ENCODE measurements at places on chromosomes 16 and 17.
A peak's percentile ranks its signal among the peaks of the same experiment; 100 is the strongest.

GRCh38 chr16:85940214-85940613 lies 41.3 kb downstream of the IRF8 start:
- DNase-seq = no peak

DNA sequence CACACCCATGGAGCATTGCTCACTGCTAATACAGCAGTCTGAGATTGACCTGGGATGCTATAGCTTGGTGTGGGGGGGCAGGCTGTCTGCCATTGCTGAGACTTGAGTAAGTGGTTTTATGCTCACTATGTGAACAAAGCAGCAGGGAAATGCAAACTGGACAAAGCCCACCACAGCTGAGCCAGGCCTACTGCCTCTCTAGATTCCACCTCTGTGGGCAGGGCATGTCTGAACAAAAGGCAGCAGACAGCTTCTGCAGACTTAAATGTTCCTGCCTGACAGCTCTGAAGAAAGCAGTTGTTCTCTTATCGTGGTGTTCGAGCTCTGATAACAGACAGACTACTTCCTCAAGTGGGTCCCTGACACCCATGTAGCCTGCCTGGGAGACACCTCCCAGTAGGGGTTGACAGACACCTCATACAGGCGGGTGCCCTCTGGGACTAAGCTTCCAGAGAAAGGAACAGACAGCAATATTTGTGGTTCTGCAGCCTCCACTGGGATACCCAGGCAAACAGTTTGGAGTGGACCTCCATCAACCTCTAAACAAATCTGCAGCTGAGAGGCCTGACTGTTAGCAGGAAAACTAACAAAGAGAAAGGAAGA lies 2204.8 kb downstream of the TP53TG3F start:
- DNase-seq = no peak

DNA sequence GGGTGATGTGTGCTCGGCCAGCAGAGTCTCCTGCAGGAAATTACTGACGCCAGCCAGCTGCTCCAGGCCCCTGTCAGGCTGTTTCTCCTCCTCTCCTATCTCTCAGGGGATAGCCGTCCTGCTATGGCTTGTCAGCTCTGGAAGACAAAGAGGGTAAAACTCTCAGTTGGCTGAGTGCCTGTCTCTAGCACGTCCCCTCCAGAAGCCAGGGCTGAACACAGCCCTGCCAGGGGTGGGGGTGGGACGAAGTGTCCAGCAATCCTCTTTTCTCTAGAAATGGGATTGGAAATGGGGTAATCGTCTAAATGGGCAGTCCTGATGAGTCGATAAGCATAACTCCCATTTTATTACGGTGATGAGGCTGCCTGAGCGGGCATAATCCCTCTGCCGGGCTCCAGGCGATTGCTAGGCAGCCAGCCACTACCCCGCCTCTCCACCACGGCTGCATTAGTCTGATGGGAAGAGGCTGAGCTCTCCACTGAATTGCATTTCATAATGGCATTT lies 89.1 kb upstream of the GNAO1 start:
- DNase-seq = no peak

DNA sequence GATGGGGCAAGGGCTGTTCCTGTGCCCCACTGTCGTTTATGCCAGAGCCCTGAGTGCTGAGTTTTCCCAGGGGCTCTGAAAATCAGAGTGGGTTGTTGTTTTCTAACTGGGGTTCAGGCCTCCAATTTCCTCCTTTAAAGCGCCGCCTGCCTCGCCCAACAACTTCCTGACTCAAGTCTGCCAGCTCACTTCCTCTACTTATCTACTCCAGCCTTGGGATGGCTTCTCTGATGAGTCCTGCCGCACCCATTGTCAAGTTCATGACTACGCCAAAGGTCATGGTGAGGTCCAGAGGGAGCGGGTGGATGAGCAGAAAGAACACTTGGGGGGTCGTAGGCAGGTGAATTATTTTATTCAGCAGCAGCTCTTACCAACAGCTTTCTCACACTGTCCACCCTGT lies 104.7 kb downstream of the UTP18 start:
- DNase-seq = no peak

DNA sequence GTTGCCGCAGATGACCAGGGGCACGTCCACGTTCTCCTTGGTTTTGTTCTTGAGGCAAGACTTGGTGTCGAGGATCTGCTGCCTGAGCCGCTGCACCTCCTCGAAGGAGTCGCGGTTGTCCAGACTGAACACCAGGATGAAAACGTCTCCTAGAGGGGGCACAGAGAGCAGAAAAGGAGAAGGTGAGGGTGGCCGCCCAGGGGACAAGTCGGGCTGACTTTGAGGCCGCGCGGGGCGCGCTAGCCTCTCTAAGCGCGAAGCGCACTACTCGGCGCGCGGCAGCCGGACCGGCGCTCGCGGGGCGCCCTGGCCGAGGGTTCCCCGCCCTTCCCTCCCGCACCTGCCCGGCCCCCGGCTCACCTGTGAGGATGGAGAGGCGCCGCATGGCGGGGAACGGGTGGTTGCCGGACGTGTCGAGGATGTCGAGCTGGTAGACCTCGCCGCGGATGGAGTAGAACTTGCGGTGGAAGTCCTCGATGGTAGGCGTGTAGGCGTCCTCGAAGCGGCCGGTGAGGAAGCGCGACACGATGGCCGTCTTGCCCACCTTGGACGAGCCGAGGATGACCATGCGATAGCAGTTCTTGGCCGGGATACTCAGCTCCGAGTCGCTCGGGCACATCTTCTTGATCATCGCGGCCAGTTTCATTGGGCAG lies 533 bp downstream of the RASD1 start:
- no peak for DNase-seq

GRCh38 chr17:61431594-61432311 lies 20.5 kb upstream of the TBX4 start:
- no peak for DNase-seq

- no peak for DNase-seq
These were observed 50.7 kb upstream of the SIAH1 start for GRCh38 chr16:48435906-48436305.

- DNase-seq = no peak
These were observed 111.7 kb upstream of the CDH5 start for GRCh38 chr16:66254751-66255150.

DNA sequence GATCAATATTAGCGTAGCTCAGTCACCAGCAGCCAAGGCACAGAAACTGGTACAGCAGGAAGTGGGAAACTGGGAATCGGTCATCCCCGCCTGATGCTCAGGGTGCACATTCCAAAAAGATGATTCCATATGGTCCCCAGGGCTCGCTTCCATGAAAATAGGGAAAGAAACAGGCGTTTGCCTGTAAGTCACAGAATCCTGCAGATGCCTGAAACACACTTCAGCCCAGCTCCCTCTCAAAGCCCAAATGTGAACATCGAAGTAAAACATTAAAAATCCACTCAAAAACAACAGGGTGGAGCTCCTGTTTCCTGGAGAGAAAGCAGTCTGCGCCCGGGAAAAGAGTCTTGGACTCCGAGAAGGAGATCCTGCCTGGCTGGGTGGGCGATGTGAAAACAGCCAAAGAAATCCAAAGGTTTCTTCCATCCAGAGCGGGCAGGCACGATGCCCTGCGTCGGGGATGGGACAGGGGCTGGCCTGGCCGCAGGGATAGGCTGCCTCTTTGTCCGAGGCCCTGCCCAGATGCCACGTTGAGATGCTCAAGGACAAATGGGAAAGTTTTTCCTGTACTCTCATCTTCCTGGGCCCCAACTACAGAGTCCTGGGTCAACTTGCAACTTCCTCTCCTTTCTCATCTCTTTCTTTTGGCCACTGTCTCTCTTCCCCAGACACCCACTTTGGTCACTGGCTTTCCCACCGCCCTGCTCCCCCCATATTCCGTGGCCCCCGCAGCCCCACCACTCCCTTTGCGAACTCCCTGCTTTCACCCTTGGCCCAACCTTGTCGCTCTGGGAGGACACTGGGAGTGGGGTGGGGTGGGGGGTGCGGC lies 743 bp downstream of the WIPI1 start:
- DNase-seq = no peak

DNA sequence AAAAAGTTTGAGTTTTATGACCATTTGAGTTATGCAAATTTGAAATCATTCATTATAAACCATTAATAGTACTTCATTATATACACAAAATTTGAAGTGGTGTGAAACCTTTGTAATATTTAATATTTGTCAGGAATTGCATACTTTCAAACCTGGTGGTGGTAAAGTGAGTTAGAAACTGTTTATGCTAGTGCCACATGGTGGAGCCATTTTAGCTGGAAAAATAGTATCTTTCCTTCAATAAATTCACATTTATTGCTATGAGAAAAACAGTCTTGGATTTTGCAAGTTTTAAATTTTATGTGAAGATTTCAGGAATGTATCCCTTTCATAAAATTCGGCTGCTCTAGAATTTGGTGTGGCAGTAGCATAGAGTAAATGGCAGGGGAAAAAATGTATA lies 7.3 kb upstream of the BLMH start:
- DNase-seq = no peak

DNA sequence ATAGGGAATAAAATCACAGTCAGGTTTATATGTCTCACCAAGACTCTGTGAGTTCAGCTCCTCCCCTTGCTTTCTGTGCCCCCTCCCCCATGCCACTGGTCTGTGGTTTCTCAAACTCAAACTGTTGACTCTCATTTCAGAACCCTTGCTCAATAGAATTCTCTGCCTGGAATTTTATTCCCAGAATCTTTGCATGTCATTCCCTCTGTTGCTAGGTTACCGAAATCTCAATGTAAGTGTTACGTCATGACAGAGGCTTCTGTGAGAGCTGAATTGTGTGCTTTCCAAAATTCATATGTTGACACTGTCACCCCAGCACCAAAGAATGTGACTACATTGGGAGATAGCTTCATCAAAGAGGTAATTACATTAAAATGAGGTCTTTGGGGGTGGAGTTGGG lies 1938.8 kb downstream of the TP53TG3F start:
- DNase-seq = no peak

DNA sequence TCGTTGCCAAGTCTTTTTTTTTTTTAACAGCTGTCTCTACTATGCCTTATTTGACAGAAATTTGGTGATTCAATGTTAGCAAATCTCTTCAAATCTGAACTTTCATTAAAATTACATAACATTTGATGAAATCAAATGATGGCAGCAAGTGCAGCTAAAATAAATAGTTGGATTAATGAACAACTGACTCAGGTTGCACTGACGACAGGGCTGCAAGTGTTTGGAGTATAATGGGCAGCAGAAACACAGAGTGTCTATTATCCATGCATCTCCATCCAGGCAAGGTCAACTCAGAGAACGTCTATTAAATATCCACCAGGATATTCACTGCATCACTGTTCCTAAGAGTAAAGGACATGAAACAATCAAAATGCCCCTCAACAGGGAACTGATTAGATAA lies 109.8 kb downstream of the SLC39A11 start:
- no peak for DNase-seq

DNA sequence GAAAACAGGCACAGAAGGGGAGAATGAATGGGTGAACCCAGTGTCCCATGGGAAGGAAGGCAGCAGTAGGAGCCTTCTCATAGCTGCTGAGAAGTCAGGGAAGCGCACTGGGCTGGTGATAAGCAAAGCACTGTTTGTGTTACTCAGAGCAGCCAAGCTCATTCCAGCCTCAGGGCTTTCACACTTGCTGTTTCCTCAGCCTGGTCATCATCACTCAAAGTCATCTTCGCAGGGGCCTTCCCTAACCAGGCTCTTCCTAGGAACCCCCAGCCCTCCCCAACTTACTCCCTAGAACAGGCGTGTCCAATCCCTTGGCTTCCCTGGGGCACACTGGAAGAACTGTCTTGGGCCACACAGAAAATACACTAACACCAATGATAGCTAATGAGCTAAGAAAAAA lies 32.1 kb upstream of the LONP2 start:
- no peak for DNase-seq

GRCh38 chr17:38900978-38901656 lies 24.3 kb upstream of the LASP1NB start:
- DNase-seq = peak; percentile 77

GRCh38 chr17:30074730-30075129 lies 41.9 kb upstream of the NSRP1 start:
- no peak for DNase-seq

GRCh38 chr16:74700116-74700437 lies 585 bp downstream of the MLKL start:
- DNase-seq = no peak

- DNase-seq = no peak
These were observed 43.3 kb downstream of the POLR3K start for GRCh38 chr16:9903-10665.

DNA sequence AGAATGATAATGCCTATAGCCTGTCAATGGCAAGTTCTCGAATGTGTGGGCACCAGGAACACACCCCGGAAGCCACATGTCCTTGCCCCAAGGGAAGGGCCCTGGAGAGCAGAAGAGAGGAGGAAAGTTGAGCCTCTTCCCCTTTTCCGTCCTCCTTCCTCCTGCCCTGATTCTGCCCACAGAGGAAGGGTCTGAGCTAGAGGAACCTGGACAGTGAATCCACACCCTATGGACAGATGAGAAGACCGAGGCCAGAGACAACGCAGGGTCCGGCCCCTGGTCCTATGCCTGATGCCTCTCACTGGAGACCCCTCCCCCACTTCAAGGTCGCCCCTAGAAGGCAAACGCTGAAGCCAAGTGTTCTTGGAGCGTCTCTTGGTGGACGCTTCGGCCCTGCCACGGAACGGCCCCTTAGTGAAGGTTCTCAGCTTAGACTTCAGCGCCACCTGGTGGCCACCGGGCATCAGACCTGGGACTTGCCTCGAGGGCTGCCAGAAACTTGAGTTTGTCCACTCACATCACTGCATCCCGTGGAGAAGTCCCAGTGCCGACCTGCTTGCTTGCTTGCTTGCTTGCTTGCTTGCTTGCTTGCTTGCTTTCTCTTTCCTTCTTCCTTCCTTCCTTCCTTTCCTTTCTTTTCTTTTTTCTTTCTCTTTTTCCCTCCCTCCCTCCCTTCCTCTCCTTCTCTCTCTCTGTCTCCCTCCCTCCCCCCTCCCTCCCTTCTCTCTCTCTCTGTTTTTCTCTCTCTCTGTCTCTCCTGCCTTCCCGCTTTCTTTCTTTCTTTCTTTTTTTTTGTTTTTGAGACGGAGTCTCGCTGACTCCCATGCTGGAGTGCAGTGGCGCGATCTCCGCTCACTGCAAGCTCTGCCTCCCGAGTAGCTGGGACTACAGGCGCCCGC lies 20.6 kb upstream of the SPNS3 start:
- peak; percentile 35 for DNase-seq

DNA sequence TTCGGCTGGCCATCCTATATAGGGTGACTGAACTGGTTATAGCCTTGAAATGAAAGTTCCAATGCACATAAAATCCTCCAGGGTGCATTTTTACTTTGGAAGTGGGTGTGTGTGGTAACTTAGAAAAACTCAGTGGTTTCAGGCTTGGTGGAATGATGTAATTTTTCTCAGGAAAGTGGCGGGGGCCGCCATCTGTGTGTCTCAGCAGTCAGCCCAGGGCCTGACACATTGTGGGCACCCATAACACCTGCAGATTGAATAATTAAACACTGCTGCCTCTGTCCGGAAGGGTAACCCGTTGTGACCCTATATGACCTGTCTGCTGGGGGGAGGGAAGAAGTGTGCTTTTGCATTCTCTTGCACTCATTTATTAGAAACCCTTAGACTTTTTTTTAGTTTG lies 2.2 kb upstream of the PDP2 start:
- peak; percentile 21 for DNase-seq

DNA sequence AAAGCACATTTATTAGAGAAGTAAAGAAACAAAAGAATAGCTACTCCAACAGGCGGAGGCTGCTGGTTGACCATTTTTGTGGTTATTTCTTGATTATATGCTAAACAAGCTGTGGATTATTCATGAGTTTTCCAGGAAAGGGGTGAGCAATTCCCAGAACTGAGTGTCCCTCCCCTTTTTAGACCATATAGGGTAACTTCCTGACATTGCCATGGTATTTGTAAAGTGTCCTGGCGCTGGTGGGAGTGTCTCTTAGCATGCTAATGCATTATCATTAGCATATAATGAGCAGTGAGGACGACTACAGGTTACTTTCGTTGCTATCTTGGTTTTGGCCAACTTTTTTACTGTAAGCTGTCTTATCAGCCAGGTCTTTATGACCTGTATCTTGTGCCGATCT lies 12.2 kb upstream of the HS3ST4 start:
- DNase-seq = no peak

Data from SIG-M5 (cell line).